ENCODE measurements at places on chromosomes 7 and 10.

DNA sequence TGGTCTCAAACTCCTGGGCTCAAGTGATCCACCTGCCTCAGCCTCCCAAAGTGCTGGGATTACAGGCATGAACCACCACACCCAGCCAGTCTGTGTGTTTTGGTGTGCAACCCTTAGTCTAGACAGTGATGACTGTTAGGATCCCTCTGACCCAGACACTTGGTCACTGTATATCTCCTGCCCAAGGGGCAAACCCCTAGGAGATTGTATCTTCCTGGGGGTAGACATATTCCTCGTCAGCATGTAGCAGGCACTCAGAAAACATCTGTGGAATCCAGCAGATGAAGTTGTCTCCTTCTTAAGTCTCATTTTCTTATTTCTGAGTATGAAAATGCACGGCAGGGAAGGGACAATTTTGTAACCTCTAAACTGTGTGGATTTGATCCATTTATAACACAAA is 292.5 kb downstream of the GFRA1 start:
- no peak for DNase-seq

- no peak for DNase-seq
Measured at GRCh38 chr10:3955493-3955892, 170.5 kb upstream of the KLF6 start.

DNA sequence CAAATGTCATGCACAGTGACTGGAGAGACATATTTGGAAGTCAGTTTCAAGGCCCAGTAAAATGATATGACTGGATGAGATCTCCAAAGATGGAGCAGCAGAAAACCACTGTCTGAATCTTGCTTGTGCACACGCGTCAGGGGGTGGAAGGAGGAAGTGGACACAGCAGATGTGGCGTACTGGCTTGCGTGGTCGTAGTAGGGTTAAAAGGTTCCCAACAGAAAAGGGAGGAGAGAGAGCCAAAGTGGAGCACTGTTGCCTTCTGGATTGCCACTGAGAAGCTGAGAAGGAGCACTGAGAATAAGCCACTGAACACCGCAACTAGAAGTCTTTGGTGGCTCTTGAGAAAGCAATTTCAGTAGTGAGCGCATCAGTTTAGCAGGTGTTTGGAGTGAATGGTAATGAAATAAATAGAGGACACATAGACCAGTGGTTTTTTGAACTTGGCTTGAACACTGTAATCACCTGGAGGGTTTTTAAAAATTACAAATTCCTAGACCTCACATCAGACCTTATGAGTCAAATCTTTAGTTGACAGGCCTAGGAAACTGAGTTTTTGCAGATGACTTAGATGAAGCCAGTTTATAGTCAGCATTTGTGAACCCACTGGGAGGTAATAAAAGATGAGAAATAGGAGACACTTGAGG is 227.3 kb downstream of the PTEN start:
- no peak for DNase-seq

GRCh38 chr7:143221737-143222136 is at the start of gene TAS2R40:
Gene TAS2R40 (plus strand): TSS chr7:143222037. CDS start chr7:143222079, 42 bp downstream.
- no peak for DNase-seq

DNA sequence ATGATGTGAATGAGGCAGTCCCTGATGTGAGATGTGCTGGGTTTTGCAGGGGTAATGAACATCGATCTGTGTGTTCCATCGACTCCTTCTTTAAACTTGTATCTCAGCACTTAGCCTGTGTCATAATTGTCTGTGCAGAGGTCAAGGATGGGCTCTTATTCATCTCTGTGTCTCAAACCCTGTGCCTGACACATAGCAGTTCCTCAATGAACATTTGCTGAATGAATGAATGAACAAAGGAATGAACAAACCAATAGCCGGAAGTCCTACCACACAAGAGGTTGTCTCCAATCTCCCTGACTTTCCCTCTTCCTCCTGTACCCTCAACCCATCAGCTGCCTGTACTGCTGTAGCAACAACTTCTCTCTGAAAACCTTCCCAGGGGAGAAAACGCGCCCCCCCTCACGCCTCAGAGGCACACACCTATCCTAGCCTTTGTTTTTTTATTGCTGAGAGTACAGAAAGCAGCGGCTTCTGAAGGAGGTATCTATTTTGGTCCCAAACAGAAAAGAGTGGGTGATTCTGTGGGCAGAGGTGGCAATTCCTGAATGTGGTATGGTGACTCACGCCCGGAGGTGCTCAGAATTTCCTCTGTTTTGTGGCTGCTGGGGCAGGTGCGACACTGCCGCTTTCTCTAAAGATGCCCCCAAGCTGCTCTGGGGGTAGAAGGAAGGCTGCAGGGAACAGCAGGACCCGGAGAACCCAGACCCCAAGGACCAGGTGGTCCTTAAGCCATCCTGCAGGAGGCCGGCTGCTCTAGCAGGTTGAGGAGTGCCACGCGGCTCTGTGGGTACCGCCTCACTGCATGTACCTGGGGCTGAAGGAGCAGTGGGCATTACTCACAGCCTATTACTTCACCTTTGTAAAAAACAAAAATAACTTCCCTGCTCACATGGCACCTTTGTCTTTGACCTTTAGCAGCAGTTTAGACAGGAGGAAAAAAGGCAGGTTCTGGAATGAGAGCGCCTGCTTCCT is 9.6 kb downstream of the IL2RA start:
- DNase-seq: no peak

DNA sequence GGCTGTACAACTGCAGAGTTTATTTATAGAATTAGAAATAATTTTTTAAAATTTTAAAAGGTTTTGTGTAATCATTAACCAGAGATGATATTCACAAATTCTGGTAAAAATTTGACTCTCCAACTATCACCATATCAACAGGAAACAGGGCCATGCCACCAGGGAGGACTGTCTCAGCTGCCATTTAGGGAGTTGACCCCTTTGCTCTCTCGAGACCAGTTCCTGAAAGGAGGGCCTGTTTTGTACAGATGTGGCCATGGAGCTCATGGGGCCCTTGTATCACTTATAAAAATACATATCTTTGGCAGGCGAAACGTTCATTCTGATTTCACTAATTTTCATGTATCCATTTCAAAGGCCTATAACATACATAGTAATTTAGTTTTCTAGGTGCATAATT is 20.3 kb downstream of the H2AZ2 start:
- DNase-seq: no peak

DNA sequence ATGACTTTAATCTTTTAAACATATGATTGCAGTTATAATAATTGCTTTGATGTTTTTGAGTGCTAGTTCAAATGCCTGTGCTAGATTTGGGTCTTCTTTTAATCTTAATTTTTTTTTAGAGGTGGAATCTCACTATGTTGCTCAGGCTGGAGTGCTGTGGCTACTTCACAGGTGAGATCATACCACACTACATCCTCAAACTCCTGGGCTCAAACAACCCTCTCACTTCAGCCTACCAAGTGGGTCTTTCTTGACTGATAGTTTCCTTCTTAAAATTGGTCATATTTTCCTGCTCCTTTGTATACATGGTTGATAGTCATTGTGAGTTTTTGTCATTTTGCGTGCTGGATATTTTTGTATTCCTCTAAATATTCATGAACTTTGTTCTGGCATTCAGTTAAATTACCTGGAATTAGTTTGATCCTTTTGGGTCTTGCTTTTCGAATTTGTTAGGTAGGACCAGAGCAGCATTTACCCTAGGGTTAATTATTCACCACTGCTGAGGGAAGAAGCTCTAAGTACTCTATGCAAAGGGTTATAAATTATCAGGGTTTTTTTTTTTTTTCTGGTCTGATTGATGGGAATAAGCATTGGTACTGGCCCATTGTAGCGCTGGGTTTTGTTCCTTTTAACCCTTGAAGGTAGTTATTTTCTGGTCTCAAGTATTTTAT is 12.1 kb upstream of the TCAF1 start:
- no peak for DNase-seq

DNA sequence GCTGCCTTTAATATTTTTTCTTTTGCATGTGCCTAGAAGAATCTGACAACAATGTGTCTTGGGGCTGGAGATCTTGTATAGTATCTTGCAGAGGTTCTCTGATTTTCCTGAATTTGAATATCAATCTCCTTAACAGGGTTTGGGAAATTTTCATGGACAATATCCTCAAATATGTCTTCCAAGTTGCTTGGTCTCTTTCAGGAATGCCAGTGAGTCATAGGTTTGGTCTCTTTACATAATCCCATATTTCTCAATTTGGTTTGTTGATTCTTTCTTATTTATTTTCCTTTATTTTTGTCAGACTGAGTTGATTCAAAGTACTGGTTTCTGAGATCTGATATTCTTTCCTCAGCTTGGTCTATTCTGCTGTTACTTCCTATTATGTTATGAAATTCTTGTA is 208.7 kb upstream of the GLI3 start:
- DNase-seq: no peak

- peak; percentile 61 for DNase-seq
Measured at GRCh38 chr10:789831-790701, 100.6 kb upstream of the DIP2C start.

DNA sequence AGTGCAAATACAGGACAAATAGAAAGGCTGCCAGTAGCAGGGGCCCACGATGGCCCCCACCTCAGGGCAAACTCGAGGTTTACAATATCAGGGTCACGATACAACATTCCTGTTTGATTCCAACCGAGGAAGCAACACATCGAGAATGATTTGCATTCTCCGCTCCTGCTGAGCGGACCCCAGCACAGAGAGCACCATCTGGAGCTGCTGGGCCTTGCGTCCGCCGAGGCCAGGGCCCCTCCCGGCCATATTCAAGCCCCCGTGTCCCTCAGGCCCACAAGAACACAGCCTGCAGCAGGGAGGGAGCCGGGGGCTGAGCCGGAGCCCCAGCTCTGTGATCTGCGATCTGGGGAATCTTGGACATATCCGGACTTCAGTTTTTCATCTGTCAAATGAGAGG is 84.3 kb downstream of the PRKAG2 start:
- no peak for DNase-seq

GRCh38 chr7:20783700-20784387 is 2.8 kb downstream of the SP8 start:
- no peak for DNase-seq

GRCh38 chr10:57507788-57508187 is 759.9 kb downstream of the IPMK start:
- no peak for DNase-seq

Data from coronary artery (tissue), 2 donors.